Activated gamma-delta T cell treated with anti-CD3 and anti-CD28 coated beads, Interleukin-2, amount 50 U/mL, for 16 hours (primary cell): ENCODE measurements at places on chromosomes 11 and 22.

GRCh38 chr11:104256525-104256924, 92.6 kb upstream of the PDGFD start:
- DNase-seq, result no peak

DNA sequence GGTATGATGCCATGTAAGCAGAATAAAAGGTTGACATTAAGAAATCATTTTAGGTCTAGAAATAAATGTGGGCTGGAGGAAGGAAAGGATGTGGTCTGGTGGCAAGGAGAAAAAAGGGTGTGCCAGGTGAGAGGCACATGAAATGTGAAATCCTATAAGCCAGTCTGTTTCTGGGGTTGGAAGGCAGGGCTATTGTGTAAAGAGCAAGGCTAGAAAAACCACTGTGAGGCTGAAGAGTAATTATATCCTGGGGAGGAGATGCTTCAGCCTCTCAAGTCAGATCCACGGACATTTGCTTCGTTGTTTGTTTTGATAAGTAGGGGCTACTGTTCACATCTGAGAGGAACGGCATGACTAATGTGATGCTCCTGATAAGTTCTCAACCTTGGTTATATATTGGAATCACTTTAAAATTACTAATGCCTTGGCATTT, 77.5 kb upstream of the CTSC start:
- DNase-seq, result peak; percentile 5

- no peak for DNase-seq
These were observed 43.1 kb downstream of the FAM168A start for GRCh38 chr11:73554671-73555320.

DNA sequence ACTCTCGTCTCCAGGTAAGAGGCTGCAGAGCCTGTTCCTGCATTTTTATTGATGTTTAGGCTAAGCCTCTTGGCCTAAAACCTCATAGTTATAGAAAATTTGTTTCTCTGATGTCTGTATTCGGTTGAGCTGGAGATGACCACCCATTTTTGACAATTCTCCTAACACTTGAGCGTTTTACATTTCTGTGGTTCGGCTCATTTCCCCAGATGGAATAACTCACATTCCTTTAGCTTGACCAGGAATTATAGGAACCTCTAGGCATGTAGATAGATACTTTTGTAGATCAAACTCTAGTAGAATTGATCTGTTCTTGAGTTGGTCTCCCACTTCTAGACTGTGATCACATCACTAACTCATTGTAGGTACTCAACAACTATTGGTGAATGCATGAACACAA, 172.6 kb upstream of the CADM1 start:
- no peak for DNase-seq

- no peak for DNase-seq
These were observed 9.2 kb downstream of the RHOG start for GRCh38 chr11:3831378-3832239.

GRCh38 chr11:87473174-87473573, 435.4 kb downstream of the TMEM135 start:
- no peak for DNase-seq

DNA sequence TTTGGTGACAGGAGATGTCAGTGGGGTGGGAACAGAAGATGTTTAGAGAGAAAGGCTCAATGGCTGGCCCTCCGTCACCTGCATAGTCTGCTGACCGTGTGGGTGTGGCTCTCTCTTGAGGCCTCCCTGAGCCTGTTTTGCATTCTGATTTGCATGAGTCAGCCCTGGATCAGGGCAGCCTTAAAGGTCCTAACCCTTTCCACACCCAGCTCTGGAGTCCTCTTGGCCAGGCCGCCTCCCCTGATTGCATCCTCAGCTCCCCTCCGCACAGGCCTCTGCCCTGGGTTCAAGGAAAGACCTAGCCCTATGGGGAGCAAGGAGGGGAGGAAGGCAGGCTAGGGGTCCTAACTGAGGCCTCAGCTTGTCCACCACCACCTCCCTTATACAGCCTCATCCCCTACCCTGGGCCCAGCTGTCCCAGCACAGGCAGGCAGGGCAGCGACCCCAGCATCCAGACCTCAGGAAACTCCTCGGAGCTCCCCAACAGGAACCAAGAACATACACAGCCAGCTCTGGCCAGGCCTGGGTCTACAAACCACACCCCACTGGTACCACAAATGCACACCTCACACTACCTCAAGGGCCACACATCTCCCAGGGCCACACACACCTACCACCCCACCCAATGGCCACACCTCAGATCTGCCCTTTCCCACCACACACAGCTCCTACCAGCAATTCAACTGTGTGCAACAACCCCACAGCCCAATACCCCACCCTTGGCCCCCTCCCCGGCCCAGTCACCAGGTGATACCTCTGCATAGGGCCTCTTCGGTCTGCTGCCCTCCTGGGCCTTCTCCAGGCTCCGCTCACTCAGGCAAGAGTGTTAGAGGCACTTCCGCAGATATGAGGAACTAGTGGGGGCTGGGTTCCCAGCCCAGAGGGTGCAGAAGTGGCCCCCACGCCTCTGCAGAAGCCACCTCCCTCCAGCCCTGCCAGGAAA, 13.7 kb downstream of the ARAP1 start:
- DNase-seq, result no peak

DNA sequence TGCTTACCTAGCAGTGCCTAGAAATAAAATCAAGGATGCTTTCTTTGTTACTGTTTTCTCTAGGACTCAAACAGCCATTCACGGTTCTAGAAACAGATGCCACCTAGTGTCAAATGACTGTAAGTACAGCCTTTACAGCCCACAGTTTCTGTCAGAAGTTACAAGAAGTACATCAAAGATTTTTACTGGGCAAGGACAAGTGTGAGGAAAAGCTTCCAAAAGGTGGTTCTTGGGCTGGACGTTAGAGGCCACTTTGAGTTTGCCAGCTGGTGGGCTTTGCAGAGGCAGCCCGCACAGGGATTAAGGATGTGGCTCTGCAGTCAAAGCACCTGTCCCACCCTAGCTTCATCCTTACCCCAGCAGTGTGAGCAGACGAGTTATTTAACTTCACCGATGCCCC, 6.9 kb downstream of the KMT5B start:
- DNase-seq, result no peak

DNA sequence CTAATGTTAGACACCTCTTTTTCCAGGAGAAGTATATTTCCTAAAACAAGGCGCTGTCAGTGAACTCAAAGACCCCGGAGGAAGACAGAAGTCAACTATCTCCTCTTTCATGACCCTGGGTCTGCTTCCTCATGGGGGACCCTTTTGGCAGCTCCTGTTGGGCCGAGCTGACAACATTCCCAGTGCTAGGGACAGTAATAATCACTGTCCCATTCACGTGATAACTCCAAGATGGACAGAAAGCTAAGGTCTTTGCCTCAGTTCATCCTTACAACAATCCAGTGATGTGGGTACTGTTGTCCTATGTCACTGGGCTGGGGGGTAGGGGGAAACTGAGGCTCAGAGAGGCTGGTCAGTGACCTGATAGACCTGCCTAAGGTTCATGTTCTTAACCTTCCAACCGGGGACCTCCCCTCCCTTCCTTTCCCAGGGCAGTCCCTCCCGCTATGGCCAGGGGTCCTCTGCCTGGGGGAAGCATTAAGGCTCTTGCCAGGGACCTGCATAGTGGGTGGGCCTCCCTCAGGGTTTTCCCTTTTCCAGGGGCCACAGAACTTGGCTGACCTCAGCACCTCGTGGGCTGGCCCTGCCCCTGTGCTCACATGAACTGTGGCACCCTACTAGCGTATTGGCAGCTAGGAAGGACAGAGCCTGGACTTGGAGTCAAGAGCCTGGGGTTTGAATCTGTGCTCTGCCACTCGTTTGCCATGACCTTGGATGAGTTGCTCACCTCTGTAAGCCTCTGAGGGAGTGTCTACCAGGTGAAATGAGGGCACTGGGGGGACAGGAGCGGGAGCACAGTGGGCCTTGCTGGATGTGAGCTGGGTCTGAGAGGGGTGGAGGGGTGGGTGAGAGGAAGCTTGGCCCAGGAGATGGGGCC, 53.6 kb downstream of the LRRC32 start:
- DNase-seq, result no peak

DNA sequence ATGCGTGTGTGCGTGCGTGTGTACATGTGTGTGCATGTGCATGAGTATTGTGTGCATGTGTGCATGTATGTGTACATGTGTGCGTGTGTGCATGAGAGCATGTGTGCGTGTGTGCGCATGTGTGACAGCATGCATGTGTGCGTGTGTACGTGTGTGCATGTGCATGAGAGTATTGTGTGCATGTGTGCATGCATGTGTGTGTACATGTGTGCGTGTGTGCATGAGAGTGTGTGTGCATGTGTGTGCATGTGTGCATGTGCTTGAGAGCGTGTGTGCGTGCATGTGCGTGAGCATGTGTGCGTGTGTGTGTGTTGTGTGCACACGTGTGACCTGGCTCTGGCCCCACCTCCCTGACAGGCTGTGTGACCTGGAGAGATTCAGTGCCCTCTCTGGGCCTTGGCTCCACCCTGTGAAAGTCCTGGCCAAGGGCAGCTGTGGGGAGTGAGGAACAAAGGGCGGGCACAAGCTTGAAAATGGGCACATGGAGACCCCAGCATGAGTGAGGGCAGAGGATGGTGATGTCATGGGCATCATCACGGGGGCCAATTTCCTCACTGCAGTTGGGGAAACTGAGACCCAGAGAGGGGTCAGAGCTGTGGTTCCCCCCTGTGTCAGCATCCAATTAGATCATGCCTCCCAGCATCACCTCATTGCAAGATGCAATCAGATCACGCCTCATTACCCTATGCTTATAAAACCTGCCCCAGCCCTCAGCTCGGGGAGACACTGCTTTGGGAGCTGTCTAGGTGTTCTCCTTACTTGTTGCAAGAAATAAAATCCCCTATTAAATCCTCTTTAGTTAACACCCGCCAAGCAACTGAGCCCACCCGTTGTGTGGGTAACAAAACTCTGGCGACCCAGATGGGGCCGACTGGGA, 658 bp downstream of the ACY3 start:
- DNase-seq, result no peak

DNA sequence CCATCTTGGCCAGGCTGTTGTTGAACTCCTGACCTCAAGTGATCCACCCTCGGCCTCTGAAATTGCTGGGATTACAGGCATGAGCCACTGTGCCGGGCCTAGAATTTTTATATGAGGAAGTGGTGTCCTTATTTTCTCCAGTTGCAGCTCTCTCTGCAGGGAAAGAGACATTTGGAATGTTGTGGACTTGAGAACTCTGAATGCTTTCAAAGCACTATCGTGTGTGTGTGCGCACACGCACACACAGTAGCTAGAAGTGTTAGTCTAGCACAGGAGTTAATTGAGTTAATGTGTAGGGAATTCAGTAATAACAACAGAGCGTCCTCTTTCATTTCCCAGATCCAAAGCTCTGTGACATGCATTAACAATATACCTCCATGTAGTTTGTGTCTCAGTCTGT, 164.0 kb upstream of the RASSF10 start:
- no peak for DNase-seq

DNA sequence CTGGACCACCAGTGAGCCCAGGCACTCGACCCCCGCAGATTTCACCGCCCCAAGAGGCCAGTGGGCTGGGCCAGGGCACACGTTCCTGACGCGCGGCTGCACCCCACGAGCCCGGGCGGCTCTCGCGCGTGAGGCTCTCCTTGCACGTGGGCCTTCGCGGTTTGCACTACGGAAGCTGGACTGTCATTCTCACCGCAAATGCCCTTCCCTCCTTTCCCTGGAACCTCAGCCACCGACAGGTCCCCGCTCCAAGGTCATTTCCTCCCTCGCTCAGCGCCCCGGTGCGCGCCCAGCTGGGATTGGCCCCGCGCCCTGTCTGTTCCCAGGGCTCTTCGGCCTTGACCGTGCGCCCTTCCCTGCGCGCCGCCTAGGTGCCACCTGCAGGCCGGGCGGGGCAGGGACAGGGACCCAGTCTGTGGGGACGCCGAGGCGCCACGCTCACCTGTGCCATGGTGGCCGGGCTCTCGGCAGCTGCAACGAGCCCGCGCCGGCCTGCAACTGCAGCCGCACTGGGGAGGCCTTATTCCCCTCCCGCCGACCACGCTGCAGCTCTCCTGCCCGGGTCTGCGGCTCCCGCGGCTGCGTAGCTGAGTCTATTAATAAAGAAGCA, 2.1 kb upstream of the CPT1A start:
- DNase-seq, result peak; percentile 46

- DNase-seq, result no peak
These were observed 41.4 kb upstream of the TTLL12 start for GRCh38 chr22:43228330-43228729.

DNA sequence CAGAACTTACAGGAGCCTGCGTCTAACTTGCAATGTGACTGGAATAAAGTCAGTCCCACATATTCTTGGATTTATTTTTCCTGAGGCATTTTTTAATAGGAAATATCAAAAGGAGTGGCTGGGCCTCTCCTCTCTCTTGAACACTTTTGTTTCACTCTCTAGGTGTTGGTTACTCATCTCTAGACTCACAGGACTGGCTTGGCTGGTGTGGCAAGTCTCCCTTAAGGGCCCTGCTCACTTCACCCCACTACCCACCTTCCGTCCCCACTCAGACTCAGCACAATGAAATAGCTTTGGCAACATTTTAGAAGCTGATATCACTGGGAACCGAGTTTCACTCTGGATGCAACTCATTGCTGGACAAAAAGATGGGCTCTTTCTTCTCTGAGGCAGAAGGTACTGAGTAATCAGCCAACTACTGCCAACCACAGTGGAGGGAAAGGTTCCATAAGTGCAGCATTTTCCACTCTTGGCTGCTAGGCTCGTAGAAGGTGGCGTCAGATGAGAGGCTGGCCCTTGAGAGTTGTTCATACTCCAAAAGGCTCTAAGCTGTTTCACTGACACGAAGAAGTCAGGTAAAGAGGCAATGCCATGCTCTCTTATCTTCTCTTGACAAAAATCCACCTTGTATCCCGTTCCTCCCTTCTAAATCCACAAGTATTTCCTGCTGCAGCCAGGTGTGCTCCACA, 390.6 kb downstream of the SOX6 start:
- DNase-seq, result no peak

GRCh38 chr22:50218153-50218995, 17.6 kb downstream of the SELENOO start:
- no peak for DNase-seq

GRCh38 chr11:1924646-1925372, 5.3 kb downstream of the TNNT3 start:
- no peak for DNase-seq

GRCh38 chr11:104892723-104893511, 5.3 kb downstream of the CASP12 start:
- no peak for DNase-seq

- DNase-seq, result no peak
These were observed 22.3 kb upstream of the TMEM191C start for GRCh38 chr22:21444701-21445436.

DNA sequence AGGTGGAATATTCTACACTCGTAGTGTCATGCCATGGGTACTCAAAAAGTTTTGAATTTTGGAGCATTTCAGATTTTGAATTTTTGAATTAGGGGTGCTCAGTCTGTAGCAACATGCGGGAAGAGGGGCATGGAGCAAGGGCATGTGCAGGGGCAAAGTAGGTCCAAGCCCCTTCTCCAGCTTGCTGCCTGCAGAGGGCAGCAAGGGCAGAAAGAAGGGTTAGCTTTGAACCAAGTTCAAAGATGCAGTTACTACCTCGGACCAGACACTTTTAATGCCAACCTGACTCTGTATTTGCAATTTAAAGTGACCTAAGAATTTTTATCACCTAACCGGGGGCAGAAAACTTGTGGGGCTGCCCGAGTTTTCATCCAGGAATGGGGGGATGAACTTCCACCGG, 68.2 kb downstream of the CD82 start:
- no peak for DNase-seq

GRCh38 chr11:2570211-2570811, 125.5 kb downstream of the KCNQ1 start:
- DNase-seq, result no peak
